ENCODE measurements at places on chromosomes 4 and X.

DNA sequence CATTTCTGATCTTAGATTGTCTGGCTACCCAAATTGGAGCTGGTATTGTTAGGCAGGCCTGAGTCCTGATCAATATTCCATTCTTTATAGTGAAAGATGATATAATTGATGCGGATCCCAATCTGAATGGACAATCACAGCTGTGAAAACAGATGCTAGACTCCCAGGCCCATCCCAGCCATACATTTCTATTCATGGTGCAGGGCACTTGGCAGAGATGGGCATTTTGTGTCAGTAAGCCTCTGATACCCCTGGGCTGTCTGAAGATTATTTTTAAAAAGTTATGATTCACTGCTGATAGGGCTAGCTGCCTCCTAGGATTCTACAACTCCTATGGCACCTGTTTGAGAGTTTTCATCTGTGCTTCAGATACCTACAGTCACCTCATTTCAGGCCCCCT is 61.2 kb upstream of the TSPAN7 start:
- no peak for DNase-seq

GRCh38 chrX:45497290-45497689 is 296.6 kb upstream of the DIPK2B start:
- DNase-seq, result no peak

DNA sequence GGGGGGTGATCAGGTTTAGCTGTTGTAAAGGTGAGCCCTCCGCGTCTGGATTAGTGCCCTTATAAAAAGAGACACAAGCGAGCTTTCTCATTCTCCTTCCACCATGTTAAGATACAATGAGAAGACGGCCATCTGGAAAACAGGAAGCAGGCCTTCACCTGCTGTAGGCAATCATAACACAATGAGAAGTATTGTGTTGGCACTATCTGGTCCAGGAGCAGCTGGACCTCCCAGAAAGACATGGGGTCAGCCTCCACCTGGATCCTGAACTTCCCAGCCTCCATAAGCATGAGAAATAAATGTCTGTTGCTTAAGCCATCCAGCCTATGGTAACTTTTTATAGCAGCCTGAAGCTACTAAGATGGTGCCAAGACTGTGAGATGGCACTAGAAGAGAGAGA is 8.6 kb upstream of the SMIM20 start:
- no peak for DNase-seq

DNA sequence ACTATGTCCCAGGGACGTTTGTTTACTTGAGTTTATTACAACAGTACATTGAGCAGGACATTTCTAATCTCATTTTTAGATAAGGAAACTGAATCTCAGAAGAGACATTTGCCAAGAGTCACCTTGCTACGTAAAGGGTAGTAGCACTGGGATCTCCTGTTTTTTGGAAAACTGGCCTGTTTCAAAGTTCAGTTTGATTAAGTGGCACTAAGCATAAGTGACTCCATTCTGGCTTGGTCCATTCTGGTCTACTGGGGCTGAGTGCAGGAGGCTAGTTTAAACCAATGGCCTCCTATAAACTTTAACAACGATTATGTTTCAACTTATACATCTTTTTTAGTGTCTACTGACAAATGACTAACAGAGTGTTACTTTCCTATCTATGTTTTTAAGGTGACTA is 382.5 kb downstream of the ANKRD50 start:
- no peak for DNase-seq
